ENCODE measurements at places on chromosomes 1 and 21. TPM values are rescaled to one million over a fixed set of nuclear protein-coding genes. Genes with fewer than 3 reads are reported as not detected.

Gene TINAGL1
- not detected for total RNA-seq

Gene IL12RB2
- 3.4 TPM for total RNA-seq

- DNase-seq, result no peak
These were observed 220.4 kb downstream of the TPR start for GRCh38 chr1:186154651-186155050.

DNA sequence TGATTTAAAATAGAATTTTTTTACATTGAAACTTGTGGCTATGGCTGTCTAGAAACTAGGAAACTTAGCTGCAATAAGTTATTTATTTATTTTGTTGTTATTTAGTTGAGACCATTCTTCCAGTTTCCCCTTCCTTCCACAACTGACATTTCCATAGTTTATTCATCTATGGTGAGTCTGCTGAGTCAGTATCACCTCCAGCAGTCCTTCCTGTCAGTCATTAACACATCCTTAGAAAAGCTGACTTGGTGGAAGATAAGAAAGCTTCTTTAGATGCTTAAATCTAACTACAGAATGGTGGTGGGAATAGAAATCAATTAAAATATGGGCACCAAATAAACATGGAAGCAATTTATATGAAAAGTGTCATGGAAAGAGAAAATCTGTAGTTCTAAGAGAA is 714.0 kb downstream of the RWDD3 start:
- DNase-seq, result no peak
